ENCODE measurements at places on chromosomes 4 and X. TPM values are rescaled to one million over a fixed set of nuclear protein-coding genes. Genes with fewer than 3 reads are reported as not detected.

DNA sequence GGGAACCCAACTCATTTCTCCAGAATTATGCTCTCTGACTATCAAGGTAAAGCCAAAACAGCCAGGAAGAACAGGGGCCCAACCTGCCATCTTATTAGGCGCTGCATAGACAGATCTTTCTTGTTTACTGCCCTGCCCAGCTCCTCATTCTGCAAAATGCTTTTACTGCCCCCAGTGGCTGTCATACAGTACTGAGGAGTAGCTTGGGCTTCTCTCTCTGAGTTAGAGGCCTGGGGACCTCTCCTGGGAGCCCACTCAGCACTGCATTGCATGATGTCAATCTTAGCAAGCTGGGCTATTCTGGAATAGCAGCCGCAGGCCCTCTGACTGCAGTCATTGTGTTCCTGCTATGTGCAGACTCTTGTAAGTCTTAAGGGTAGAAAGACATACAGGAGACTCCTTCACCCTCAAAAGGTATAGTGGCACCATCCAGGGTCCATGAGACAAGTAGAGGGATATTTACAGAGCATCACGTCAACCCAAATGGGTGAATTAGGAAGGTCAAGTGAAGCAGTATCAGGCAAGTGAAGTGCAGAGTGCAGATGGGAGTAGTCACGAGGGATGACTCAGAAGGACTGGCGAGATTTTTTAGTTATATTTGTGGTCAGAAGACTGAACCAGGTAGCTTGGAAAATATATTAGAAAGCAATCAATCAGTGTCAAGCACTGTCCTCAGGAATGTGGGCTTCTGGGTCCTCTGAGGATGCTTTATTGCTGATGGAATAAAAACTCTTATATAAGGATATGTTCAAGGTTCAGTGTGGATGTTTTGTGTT lies 294.1 kb upstream of the SFRP2 start:
- DNase-seq, result peak; percentile 5

DNA sequence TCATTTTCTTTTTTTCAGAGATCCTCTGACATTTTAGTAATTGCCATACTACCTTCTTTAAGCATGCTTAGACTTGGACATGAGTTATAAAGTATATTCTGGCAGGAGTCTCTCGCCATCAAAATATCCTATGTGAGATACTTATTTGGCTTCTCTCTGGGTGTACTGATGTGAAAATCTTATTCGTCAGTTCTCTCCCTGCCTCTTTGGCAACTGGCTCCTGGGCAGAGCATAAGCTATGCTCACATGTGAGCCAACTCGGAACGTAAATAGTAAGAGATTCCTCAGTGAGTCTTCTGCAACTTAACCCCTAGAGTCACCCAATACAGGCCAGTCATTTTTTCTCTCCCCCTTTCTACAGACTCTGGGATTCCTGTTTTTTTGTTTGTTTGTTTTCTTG lies 91.6 kb downstream of the MAGEB17 start:
- DNase-seq, result no peak

GRCh38 chr4:153152501-153153338 lies 51.5 kb upstream of the TRIM2 start:
- no peak for DNase-seq

DNA sequence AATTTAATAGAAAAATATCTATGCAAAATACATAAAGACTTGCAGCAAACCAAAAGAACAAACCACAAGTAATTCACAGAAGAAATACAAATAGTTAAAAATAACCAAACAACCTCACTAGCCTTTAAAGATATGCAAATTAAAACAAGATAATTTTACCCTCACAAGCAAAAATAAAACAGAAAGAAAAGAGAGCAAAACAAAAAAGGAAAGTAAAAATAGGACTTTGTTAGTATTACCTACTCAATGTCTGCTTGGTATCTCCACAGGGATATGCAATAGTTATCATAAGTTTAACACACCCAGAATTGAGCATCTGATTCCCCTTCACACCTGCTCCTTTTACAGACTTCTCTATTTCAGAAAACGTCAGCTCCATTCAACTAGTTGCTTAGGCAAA lies 737.5 kb upstream of the MAGEB2 start:
- no peak for DNase-seq

GRCh38 chrX:97498093-97498492 lies 614.4 kb downstream of the RPA4 start:
- DNase-seq, result no peak

- DNase-seq, result no peak
Observed at GRCh38 chr4:110068248-110068647, 130.2 kb downstream of the ELOVL6 start.

DNA sequence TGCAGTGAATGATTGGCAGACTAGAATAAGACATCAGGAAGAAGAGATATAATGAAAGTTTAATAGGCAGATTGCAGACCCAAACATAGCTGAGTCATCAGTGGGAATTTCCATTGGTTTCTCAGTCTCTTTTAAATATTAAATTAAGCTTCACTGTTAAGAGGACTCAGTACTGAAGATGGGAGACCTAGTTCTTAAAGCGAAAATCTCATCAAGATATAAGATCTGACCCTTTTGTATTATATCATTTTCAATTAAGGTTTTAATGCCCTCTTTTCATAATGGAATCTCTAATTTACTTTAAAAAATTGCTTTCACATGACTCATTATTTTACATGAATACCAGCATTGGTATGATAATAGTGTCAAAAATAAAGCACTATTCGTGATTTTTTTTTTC lies 168.9 kb upstream of the ATOH1 start:
- peak; percentile 14 for DNase-seq

DNA sequence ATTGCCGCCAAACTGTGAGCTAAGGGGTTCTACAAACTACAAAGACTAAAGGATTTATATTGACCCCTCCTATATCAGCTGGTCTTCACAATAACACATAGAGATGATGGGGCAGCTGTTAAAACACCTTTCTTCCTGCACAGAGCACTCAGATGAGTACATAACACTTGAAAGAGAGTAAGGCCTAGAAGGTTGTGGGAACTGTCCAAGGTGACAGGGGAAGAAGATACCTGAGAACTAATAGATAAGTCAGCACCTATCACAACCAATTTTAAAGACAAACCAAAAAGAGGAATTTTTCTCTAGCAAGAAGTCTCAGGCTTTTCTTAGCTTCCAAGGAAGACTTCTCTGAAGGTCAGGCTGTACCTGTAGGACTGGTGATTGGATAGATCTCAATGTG lies 19.1 kb upstream of the CXCL6 start:
- DNase-seq, result peak; percentile 36

DNA sequence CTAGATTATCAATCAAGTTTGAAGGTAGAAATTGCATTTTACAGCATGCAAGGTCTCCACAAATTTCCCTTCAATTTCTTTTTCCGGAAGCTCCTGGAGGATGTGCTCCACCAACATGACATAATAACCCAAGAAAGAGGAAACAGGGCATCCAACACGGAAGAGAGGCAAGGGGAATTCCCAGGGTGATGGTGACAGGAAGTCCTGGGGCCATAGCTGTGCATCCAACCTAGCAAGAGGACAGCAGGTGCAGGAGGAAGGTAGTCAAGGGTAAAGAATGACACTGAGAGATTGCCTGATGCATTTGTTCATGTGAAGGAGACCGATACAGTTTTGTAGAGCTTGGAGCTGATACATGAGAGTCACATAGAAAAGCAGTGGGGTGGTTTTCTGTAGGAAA lies 115.7 kb upstream of the LSM6 start:
- no peak for DNase-seq

GRCh38 chr4:105356194-105356593 lies 117.7 kb downstream of the PPA2 start:
- DNase-seq, result no peak

DNA sequence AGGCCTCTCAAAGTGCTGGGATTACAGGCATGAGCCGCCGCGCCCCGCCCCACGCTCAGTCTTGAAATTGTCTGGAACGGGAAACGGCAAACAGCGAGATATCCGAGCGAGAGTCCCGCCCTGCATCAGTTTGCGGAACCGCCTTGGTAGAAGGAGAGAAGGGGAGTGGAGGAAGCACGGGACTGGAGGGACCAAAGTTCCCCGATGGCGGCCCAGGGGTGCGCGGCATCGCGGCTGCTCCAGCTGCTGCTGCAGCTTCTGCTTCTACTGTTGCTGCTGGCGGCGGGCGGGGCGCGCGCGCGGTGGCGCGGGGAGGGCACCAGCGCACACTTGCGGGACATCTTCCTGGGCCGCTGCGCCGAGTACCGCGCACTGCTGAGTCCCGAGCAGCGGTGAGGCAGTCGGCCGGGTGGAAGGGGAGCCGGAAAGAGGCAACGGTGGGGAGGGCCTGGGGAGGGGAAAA lies at the start of gene BST1:
Gene BST1, plus strand, starts transcription at position 125 of the 463 bp plus-strand sequence. Its CDS starts 80 bp downstream, at position 205.
- DNase-seq, result peak; percentile 27

- peak; percentile 73 for DNase-seq
Observed at GRCh38 chrX:71095555-71095980, at the start of gene FOXO4. Gene FOXO4, plus strand, starts transcription at chrX:71095851. Its CDS starts 678 bp downstream, at chrX:71096529.

GRCh38 chr4:143287572-143287923 lies 49.1 kb upstream of the GAB1 start:
- DNase-seq, result no peak

GRCh38 chr4:183388021-183388420 lies 56.4 kb upstream of the CDKN2AIP start:
- DNase-seq, result no peak

GRCh38 chrX:55240788-55241340 lies 20.7 kb downstream of the PAGE5 start:
- DNase-seq, result no peak

- no peak for DNase-seq
Observed at GRCh38 chrX:146241902-146242301, 424.3 kb downstream of the SLITRK2 start.

GRCh38 chrX:65740909-65741308 lies 73.5 kb downstream of the MSN start:
- no peak for DNase-seq

DNA sequence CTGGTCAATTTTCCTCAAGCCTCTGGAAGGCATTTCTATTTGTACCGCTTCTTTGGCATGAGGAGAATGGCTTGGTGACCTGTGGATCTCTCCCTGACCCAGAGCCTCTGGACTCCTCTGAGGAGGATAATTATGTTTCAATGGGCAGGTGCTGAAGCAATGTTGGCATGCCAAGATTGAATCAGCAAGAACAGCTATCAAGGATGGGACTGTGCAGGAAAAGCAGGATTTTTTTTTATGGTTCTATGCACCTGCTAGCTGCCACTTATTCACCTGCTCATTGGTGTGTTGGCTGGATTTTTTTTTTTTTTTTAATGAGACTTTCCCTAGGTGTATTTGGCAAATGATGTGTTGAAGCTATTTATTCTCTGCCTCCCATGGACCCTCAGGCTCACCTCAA lies 821.2 kb downstream of the RPA4 start:
- DNase-seq, result no peak

DNA sequence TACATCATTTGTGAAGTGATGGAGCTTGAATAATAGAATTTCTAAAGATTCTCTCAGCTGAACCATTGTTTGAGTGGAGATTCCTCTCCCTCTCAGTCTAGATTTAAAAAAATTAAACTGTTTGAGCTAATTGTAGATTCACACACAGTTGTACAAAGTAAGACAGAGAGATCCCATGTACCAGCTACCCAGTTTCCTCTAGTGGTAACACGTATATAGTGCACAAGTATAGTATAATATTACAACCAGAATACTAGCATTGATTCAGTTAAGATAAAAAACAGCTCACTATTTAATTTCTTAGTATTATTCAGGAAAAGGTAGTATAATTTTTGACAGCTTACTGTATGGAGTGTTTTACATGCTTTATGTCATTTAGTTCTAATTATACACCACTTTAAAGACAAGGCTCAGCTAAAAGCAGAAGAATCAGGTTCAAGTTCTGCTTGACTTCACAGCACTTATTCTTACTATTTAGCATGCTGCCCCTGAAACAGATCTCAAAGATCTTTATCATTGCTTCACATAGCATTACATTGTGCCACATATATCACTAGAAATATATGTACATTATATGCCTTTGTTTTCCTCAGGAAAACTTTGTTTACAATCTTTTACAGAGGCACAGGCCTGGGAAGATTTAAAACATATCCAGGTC lies 136.1 kb downstream of the SNCA start:
- no peak for DNase-seq

Gene HGFAC
- total RNA-seq, result not detected

Gene ADH1C
- not detected for total RNA-seq

Gene GRPR
- total RNA-seq, result not detected

Gene ZFP92
- total RNA-seq, result 1.3 TPM

Gene SLC10A4
- total RNA-seq, result 0.13 TPM

Gene SORBS2
- 1.1 TPM for total RNA-seq

Gene THAP9
- 2.9 TPM for total RNA-seq

Gene USP51
- total RNA-seq, result 0.13 TPM

Gene SCOC
- total RNA-seq, result 61.9 TPM

Gene MAGEA10
- not detected for total RNA-seq
